Activated T-helper 2 cell treated with anti-CD3 and anti-CD28 coated beads, Interferon-gamma antibody, Interleukin-2, Interleukin-4, amounts not matched to agents 10 μg/mL and 5 μg/mL and 100 μg/mL, durations not matched to agents 14 hours and 24 hours and 36 hours (primary cell): ENCODE measurements at places on chromosomes 7 and 10. TPM values are rescaled to one million over a fixed set of nuclear protein-coding genes. Genes with fewer than 3 reads are reported as not detected.

- no peak for DNase-seq
Observed at GRCh38 chr10:4833286-4833685, 7.3 kb downstream of the AKR1E2 start.

GRCh38 chr10:36373424-36374096 is 731.5 kb upstream of the FZD8 start:
- H3K4me1 ChIP-seq, result no peaks in the 10 kb centered on the region
- DNase-seq, result no peak
- H3K27ac ChIP-seq, result no peak overlapping the region
- H3K4me3 ChIP-seq, result no peak overlapping the region

GRCh38 chr10:52805414-52806285 is 33.1 kb upstream of the MBL2 start:
- H3K4me3 ChIP-seq, result no peak overlapping the region
- no peaks in the 10 kb centered on the region for H3K36me3 ChIP-seq
- no peak for DNase-seq
- no peaks in the 10 kb centered on the region for H3K27me3 ChIP-seq

DNA sequence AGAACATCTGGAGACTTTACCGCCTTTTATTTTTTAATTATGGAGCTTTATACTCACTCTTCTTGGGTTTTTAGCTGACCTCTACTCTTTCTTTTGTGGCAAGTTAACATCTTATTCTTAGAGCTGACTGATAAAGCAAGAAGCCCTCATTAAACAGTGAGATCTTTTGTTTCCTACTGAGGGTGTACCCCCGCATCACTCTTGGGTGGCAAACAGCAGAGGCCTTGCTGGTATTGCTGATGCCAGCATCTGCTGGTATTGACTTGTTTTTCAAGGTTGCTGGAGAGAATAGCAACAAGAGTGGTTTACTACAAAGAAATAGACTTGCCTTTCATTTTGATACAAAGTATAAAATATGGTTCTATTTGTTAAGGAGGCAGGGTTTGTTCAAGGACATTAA is 154.7 kb downstream of the ARID5B start:
- no peaks in the 10 kb centered on the region for H3K27me3 ChIP-seq
- peaks cover 100% of the 10 kb centered on the region for H3K36me3 ChIP-seq
- peak overlapping the region; percentile 17 for H3K4me3 ChIP-seq
- H3K27ac ChIP-seq, result peak overlapping the region; percentile 33

- H3K27ac ChIP-seq, result no peak overlapping the region
- peaks cover 37% of the 10 kb centered on the region for H3K4me1 ChIP-seq
Observed at GRCh38 chr7:50608196-50608906, 43.1 kb upstream of the DDC start.

DNA sequence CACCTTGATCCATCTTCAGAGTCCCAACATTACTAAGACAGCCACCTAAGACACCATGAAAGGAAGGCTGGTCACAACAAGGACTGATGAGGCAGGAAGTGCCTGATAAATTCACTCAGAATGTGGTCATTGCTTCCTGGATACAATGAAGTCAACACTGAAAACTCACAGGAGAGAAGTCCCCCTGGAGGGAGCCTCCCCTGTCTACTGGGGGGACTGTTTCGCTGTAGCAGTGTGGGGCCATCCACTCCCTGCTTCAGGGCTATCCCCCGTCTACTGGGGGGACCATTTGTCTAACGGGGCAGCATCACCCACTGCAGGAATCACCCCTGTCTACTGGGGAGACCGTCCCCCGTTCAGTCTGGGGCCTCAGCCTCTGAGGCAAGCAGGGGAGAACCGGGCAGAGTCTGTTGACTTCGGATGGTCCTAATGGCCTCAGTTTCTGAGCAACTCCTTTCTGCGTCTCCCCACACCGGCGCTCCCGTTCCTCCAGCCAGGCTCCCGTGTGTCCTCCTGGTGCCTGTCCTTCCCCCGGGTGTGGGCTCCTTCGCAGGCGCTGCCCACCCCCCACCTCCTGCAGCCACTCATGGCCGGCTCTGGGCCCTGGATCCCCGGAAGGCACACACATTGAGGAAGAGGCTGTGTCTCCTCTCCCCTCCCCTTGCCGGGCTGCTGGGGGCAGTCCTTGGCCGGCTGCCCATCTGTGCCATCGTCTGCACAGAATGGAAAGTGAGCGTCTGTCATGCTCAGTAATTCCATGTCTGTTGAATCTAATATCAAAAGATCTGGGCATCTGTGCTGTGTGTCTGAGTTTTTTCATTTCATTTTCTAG is 59.9 kb upstream of the DNAJB6 start:
- H3K4me3 ChIP-seq, result no peak overlapping the region
- H3K27me3 ChIP-seq, result peaks cover 2% of the 10 kb centered on the region
- peak overlapping the region; percentile 22 for H3K27ac ChIP-seq
- peaks cover 3% of the 10 kb centered on the region for H3K36me3 ChIP-seq
- H3K4me1 ChIP-seq, result peaks cover 15% of the 10 kb centered on the region

DNA sequence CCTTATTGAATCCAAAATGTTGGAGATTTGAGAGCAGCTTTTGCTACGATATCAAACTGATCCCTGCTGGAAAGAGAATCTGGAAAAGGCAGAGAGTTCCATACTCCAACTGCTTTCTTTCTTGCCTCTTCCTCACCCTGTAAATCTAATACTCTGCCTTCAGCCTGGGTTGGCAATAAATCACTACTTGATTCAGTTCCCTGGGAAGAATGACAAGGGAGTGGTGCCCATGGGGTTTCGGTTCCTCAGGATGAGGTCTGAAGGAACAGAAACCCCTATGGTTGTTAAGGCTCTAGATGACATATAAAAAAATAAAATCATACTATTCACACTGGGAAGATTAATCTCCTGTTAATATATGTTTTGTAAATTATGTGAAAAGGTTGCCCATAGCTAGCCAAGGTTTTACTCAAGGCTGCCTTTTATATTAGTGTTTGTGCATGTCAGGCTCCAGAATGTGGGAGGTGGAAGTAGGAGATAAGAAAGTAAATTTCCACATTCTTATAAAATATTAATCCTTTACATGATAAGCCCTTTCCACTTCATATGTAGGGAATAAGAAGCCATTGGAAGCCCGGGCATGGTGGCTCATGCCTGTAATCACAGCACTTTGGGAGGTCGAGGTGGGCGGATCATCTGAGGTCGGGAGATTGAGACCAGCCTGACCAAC is 106.2 kb upstream of the CACNA2D1 start:
- no peaks in the 10 kb centered on the region for H3K36me3 ChIP-seq
- H3K4me3 ChIP-seq, result no peak overlapping the region
- H3K27me3 ChIP-seq, result no peaks in the 10 kb centered on the region
- no peak overlapping the region for H3K27ac ChIP-seq
- H3K4me1 ChIP-seq, result no peaks in the 10 kb centered on the region

- no peak for DNase-seq
- H3K27me3 ChIP-seq, result no peaks in the 10 kb centered on the region
- no peaks in the 10 kb centered on the region for H3K36me3 ChIP-seq
- H3K4me1 ChIP-seq, result no peaks in the 10 kb centered on the region
- H3K4me3 ChIP-seq, result no peak overlapping the region
Observed at GRCh38 chr7:47366960-47367359, 215.0 kb downstream of the TNS3 start.

GRCh38 chr7:16967300-16967811 is 85.6 kb upstream of the AGR3 start:
- H3K27me3 ChIP-seq, result peaks cover 27% of the 10 kb centered on the region
- DNase-seq, result no peak
- H3K4me3 ChIP-seq, result no peak overlapping the region
- H3K36me3 ChIP-seq, result no peaks in the 10 kb centered on the region
- H3K4me1 ChIP-seq, result no peaks in the 10 kb centered on the region

GRCh38 chr10:64271983-64272382 is 750.8 kb downstream of the REEP3 start:
- H3K4me3 ChIP-seq, result no peak overlapping the region
- no peaks in the 10 kb centered on the region for H3K27me3 ChIP-seq
- H3K4me1 ChIP-seq, result no peaks in the 10 kb centered on the region
- H3K27ac ChIP-seq, result no peak overlapping the region

Gene ASB10
- not detected in 2 replicates for total RNA-seq

Gene MACC1
- not detected in 2 replicates for total RNA-seq

Gene FAM241B
- 9.3 and 12.1 TPM in 2 replicates for total RNA-seq
